ENCODE measurements at places on chromosomes 4 and X.

DNA sequence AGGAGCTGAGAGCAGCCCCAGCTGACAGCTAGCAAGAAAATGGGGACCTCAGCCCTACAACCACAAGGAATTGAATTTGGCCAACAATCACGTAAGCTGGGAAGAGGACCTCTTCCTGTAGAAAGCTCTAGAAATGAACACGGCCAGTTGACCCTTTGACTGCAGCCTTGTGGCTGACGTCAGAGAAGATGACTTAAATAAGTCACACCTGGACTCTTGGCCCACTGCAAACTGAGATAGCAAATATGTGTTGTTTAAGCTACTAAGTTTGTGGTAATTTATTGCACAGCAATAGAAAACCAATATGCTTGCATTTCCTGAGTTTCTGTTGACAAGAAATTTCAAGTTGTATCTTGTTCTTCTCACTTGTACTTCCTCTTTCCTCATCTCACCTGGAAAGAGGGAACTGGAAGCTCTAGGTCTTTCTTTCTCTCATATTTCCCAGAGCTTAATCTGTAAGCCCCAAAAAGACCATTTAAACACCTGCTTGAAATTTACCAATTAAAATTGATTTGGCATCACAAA lies 18.8 kb downstream of the PRKG2 start:
- DNase-seq: no peak

GRCh38 chr4:68383115-68383514 lies 33.2 kb upstream of the YTHDC1 start:
- no peak for DNase-seq

- DNase-seq: no peak
These were observed 599.8 kb downstream of the GALNTL6 start for GRCh38 chr4:172412851-172413580.

- no peak for DNase-seq
These were observed 98.4 kb upstream of the ACSL4 start for GRCh38 chrX:109831326-109831985.

GRCh38 chr4:175421506-175421905 lies 390.6 kb downstream of the GPM6A start:
- no peak for DNase-seq

DNA sequence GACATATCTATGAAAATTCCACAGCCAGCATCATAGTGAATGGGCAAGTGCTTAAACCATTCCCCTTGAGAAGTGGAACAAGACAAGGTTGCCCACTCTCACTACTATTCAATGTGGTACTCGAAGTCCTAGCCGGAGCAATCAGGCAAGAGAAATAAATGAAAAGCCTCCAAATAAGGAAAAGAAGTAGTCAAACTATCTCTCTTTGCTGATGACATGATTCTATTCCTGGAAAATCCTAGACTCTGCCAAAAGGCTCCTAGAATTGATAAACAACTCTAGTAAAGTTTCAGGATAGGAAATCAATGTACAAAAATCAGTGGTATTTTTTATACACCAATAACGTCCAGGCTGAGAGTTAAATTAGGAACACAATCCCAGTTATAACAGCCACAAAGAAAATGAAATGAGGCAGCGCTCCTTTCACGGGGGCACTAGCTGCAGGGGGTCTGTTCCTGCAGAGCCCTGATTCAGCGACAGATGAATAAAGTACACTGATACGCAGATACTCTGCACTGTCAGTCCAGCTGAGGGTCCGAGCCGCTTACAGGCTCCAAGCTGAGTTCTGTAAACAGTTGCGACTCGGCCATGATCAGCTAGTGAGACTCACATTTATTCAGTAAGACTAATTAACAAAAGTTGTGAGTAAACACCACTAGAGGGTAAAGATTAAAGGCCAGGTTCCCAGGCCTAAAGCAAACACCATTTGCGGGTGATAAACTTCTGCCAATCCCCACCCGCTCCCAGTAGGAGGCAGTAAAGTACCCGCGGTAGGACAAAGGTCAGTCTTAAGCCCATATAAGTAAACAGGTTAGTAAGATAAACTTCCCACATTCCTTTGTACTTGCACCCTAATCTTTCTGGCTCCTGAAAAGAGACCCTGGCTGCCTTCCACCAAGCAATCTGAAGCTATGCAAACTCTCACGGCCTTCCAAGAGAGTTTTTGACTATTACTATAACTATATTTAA lies 290.6 kb upstream of the GRID2 start:
- no peak for DNase-seq

- DNase-seq: no peak
These were observed 788.0 kb downstream of the C4orf33 start for GRCh38 chr4:129883996-129884395.

DNA sequence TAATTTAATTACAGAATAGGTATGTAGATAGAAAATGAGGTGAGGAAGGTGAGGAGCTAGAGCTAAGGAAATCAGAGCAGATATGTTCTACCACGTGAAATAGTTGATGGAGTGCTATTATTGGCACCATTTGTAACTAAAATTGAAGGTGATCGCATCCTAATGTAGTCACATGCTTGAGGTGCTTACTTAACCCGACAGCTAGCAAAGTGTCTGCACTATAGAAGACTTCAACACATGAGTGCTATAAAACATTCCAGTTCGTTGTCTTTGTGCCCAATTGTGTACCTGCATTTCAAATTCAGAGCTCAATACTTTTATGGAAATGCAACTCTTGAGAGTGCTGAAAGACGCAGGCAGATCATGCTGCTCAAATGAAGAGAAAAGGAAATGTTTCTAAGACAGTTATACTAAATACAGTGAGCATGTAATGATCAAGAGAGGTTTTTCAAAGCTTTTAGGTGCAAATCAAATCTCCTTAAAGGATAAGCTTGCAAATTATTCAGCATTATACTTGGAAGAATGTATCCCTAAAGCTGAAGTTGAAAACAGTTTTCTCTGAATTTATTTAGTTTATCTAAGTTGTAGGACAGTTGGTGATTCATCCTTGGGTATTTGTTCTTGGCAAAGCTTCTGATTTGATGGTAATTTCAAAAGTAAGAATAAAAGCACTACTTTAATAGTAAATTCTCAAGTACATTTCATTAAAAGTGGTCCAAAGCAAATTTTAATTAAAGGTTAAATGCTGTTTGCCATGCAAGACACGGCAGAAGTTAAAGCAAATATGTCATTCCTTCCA lies 223.9 kb upstream of the EPHA5 start:
- no peak for DNase-seq

DNA sequence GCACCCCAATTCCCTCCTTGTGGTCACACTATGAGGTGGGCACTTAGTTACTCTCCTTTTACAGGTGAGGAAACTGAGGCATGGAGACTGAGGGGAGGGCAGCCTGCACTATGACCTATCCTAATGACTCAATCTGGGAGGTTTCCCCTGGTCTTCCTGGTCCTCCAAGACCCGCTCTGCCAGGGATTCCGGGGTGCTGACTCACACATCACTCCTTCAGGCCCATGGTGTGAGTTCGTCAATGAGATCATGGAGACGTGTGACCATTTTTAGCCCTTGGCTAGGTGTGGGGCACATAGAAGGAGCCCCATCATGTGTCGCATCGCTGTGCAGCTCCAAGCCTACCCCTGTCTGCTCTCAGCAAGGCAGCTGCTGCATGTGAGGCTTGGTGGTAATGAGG lies 32.4 kb upstream of the BCOR start:
- no peak for DNase-seq

- no peak for DNase-seq
These were observed 14.0 kb downstream of the ARHGEF6 start for GRCh38 chrX:136766785-136767103.

- DNase-seq: no peak
These were observed 94.7 kb downstream of the TMEM131L start for GRCh38 chr4:153560908-153561307.

DNA sequence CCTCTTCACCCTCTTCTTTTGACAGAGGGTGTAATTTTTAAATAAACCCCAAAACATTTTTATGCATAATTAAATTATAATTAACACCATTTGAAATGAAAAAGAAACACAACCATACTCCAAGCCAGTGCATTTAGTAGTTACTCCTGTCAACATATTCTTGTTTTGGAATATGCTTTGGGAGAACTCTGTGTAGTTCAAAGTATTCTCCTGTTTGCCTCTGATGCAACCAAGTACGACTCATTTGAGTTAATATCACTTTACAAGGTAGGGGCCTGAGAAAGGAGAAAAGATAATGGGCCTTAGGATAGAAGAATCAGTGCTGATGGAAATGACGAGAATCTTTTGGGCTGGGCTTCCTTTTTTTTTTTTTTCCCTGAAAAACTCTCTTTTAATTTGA lies 2.7 kb downstream of the PTPN13 start:
- DNase-seq: no peak

- no peak for DNase-seq
These were observed 45.3 kb upstream of the MAP3K15 start for GRCh38 chrX:19560611-19561010.

All from forelimb muscle (tissue), 1 donor.